T1000 (cell line): ENCODE measurements at places on chromosomes 1 and 21.

GRCh38 chr1:110463725-110464124 lies 12.8 kb downstream of the PROK1 start:
- no peak for DNase-seq

DNA sequence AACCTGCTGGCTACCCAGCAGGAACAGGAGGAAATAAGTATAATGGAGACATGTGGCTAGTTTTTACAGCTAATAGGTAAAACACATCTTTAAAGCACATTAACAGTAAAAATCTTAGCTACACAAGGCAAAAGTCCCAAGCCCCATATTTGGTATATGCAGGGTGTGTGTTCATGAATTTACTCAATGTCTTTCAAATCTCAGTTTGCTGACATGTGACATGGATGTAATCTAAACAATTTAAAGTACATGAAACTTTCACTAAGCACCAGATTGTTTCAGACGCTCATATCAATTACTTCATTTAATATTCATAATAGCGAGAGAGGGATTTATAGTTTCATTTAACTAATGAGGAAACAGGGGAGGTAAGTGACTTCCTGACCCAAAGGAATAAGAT lies 3.9 kb downstream of the TACSTD2 start:
- DNase-seq, result no peak

GRCh38 chr1:193549081-193549480 lies 362.7 kb upstream of the B3GALT2 start:
- no peak for DNase-seq

DNA sequence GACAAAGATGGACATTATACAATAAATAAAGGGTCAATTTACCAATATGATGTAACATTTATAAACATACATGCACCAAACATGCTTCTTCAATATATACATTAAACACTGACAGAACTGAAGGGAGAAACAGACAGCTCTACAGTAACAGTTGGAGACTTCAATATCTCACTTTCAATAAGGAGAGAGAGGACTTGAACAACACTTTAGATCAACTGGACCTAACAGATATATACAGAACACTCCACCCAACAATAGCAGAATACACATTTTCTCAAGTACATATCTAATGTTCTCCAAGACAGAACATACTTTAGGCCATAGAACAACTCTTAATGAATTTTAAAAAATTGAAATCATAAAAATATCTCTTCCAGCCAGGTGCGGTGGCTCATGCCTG lies 50.6 kb upstream of the TTC39A start:
- DNase-seq, result no peak

GRCh38 chr1:68617942-68618341 lies 121.1 kb upstream of the DEPDC1 start:
- DNase-seq, result no peak

- DNase-seq, result no peak
These were observed 22.8 kb downstream of the LDLRAP1 start for GRCh38 chr1:25566176-25566729.
